ENCODE measurements at places on chromosomes 7 and 10.

DNA sequence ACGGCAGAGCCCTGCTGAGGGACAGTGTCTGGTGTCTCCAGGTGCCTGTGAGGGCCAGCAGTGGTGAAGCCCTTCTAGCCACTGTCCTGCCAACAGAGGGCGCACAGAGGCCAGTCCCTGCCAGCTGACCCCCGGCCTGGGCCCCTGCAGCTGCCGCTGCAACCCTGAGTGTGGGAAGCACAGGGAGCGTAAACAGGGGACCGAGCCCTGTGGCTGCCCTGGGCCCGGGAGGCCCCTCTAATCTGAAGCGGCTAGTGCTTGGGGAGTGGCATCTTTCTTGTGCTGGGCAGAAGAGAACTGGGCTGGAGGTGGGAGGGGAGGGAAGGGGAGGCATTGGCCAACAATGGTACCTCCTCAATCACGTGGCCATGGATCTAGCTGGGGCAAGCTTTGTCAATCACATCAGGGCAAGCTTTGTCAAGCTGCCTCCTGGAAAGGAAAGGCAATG lies 34.6 kb downstream of the TRIM8 start:
- peak; percentile 46 for DNase-seq

GRCh38 chr7:85215098-85215497 lies 28.2 kb upstream of the SEMA3D start:
- no peak for DNase-seq

- peak; percentile 4 for DNase-seq
Observed at GRCh38 chr7:91847876-91848588, 32.5 kb downstream of the MTERF1 start.

GRCh38 chr10:787933-788651 lies 98.6 kb upstream of the DIP2C start:
- DNase-seq: no peak

GRCh38 chr10:87734987-87735827 lies 75.5 kb downstream of the PAPSS2 start:
- DNase-seq: peak; percentile 38

DNA sequence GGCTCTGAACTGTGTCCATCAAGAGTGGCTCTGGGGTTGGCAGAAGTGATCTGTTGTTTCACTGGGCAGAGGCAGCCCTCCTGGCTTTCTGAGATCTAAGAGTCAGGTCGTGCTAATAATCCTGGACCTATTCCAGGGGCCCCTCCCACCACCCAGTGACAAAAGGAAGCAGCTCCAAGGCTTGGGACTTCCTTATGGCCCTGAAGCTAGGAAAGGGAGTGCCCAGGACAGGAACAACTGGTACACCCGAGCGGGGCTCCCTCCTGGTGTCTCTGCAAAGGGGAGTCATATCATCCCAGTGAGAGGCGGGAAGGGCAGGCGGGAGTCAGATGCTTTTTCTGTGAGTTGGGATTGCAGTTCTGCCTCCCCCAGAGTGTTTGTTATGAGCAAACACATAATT lies 32.3 kb downstream of the RPS24 start:
- no peak for DNase-seq

DNA sequence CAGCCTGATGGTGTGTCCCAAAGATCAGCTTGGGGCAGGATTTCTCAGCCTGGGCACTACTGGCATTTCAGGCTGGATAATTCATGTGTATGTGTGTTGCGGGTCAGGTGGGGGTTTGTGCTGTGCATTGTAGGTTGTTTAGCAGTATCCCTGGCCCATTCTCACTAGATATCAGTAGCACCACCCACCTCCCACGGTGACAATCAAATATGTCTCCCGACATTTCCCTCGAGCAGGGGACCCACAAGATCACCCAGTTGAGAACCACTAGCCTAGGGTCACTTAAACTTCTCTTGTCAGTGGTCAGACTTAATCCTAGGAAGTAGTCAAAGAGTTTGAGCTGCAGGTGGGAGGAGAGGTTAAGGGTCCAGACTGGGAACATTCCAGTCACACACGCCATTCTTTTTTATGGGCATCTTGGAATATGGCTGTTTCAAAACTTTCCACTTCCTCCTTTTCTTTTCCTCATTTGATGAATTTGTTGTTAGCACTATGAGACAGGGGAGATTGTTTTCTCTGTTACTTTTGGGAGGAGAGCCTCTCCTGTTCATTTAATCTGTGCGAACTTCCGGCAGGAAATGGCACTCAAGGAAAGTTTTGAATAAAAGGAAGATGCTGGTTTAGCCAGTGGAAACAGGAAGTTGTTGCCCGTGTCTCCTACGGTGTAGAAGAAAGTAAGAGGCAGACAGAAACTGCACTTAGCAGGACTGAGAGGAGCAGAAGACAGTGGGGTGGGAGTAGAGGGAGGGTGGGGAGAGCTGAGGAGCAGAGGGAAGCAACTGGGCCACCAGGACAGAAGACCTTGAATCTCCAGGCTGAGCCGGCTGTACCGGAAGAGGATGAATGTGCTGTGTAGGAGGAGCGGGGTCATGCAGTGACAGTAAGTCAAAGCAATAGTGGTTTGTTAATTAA lies 17.6 kb upstream of the EXOC6 start:
- DNase-seq: no peak

DNA sequence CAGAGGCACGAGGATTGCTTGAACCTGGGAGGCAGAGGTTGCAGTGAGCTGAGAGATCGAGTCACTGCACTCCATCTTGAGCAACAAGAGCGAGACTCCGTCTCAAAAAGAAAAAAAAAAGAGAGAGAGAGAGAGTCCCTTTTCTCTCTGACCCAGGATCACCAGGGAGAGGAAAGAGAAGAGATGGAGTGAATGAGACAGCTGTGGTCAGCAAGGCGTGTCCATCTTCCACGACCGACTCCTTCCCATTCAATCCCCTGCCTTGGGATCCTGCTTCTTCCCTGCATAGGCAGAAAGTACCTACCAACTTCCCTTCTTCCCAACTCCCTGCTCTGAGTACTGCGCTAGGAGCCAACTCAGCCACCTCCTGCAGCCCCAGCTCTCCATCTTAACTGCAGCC lies 5.2 kb upstream of the ZAN start:
- DNase-seq: no peak

GRCh38 chr7:2729031-2729892 lies 41.3 kb downstream of the AMZ1 start:
- DNase-seq: no peak

DNA sequence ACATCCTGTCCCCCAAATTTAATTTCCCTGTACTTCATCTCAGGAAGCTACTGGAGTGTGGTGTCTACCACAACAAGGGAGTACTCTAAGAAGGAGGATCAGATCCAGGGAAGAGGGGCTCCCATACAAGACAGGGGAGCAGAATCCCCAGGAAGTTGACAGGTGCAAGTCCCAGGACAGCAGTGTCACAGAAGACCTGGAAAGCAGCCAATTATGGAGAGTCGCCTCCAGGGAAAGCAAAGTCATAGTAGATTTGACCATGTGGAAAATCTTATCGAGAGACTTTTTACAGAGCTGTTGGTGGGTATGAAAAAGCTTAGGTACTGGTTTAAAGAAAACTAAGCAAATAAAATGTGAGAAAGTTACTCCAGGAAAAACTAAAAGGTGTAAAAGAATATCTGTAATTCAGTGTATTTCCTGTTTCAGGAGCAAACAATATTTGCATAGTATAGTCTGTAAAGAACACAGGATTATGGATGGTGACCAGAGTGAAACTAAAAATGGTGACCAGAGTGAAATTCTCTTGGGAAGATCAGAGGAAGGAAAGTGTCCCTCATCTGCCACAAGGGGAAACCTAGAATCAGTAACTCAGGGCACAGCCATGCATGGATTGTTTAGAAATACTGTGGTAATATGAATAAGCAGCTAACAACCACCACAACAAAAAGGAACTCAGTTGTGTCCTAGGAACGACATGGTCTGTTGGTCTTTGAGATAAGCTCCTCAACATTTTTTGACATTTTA lies 44.5 kb downstream of the LANCL2 start:
- no peak for DNase-seq

GRCh38 chr10:23344241-23344841 lies at the start of gene C10orf67:
Gene C10orf67, minus strand, starts transcription at chr10:23344797. Its CDS starts 23 bp downstream, at chr10:23344774.
- DNase-seq: peak; percentile 63

GRCh38 chr7:151248346-151249033 lies at the start of gene SMARCD3:
Gene SMARCD3, minus strand, starts transcription at chr7:151248694. Its CDS starts 132 bp downstream, at chr7:151248562.
- DNase-seq: peak; percentile 50

DNA sequence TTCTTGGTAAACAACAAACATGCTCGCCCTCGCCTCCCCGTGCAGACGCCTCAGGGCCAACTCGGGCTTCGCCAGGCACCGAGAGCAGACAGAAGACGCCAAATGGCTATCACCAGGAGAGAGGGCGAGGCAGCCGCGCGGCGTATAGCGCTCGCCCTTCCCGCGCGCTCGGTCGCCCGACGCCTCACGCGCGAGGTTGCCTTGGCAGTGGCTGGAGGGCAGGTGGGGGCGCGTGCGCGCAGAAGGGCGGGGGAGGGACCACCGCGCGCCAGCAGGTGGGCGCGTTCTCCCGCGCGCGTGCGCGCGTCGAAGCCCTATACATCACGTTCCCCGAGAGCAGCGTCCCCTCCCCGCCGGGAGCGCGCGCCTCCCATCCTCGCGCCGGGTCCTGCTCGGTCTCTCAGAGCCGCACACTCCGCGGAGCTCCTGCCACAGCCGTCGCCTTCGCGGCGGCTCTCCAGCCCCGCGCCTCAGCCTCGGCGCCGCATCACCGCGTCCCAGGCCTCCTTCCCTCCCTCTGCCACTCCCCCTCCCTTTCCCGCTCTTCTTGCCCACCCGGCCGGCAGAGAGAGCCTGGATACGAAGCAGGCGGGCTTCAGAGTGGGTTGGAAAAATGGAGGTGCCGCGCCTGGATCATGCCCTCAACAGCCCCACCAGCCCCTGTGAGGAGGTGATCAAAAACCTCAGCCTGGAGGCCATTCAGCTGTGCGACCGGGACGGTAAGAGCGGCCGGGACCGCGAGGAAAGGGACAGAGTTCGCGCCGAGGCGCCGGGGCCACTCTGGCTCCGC lies at the start of gene PHYHIPL:
TSS of gene PHYHIPL (plus strand) at position 403 of the 790 bp plus-strand sequence. CDS start at position 614, 211 bp downstream.
- DNase-seq: no peak

DNA sequence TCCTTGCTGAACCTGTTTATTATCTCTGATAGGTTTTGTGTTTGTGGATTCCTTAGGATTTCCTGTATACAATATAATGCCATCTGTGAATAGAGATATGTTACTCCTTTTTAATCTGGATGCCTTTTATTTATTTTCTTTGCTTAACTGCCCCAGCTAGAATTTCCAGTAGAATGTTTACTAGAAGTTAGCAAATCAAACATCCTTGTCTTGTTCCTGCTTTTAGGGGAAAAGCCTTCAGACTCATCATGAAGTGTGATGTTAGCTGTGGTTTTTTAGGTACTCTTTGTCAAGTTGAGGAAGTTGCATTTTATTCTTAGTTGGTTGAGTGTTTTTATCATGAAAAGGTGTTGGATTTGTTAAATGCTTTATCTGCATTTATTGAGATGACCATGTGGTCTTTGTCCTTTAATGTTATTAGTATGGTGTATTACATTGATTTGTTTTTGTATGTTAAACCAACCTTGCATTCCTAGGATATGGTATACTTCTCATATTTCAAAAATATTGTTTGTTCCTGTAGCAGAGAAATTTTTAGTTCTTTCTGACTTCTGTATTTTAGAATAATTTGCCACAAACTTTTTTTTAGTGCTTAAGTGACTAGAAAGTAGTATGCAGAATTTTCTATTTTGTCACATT lies 24.3 kb downstream of the PPP2R2D start:
- no peak for DNase-seq

DNA sequence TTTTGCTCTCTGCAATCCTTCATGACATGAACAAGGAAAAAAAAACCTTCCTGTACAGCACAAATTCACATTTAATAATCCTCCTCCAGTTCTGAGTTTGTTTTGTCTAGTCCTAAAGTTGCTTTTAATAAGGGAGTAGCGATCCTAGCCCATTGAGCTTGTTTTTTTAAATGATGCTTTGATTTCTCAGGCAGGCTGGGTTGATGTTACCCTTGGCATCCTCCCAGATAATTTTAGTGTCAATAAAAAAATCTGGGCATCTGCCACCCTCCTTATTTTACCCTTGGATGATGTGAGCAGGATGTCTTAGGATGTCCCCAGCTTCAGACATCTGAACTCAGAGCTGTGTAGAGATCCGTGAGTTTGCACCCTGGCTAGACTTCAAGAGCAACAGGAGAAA lies 33.9 kb upstream of the PROSER2 start:
- DNase-seq: no peak

Measured in fibroblast of gingiva (primary cell).